Smooth muscle cell of trachea (primary cell): ENCODE measurements at places on chromosomes 12 and 14. TPM values are rescaled to one million over a fixed set of nuclear protein-coding genes. Genes with fewer than 3 reads are reported as not detected.

Gene PTPRO
- 1.2 and 2.3 TPM in 2 replicates for total RNA-seq

Gene KCNC2
- total RNA-seq, result not detected in 2 replicates

Gene RGS6
- total RNA-seq, result not detected in 2 replicates

Gene ZFHX2
- total RNA-seq, result 0.15 and 0.66 TPM in 2 replicates

Gene TRIAP1
- 23.0 and 24.9 TPM in 2 replicates for total RNA-seq

Gene FAM181A
- not detected in 2 replicates for total RNA-seq

Gene SLC41A2
- 22.1 and 26.6 TPM in 2 replicates for total RNA-seq

Gene GRIP1
- 0.73 TPM in 1 of 2 replicates, not detected in the other for total RNA-seq

Gene SLC25A21
- 0.73 and 0.83 TPM in 2 replicates for total RNA-seq

Gene ACOT6
- not detected in 2 replicates for total RNA-seq

Gene EFS
- 1.7 and 4.8 TPM in 2 replicates for total RNA-seq

Gene RERG
- not detected in 2 replicates for total RNA-seq

Gene OTOGL
- under 0.01 and 0.29 TPM in 2 replicates for total RNA-seq

Gene TEDC1
- 2.8 and 9.3 TPM in 2 replicates for total RNA-seq

Gene SMCO2
- total RNA-seq, result 0.15 and 0.17 TPM in 2 replicates

Gene HPD
- total RNA-seq, result 0.66 and 1.3 TPM in 2 replicates

Gene PLEKHD1
- under 0.01 TPM in 2 replicates for total RNA-seq

Gene SERPINA12
- not detected in 2 replicates for total RNA-seq

Gene ANO2
- 0.44 TPM in 1 of 2 replicates, not detected in the other for total RNA-seq

Gene SLC7A8
- 14.7 and 24.8 TPM in 2 replicates for total RNA-seq

Gene ZNF891
- total RNA-seq, result 1.2 and 1.7 TPM in 2 replicates

Gene PLD4
- total RNA-seq, result under 0.01 TPM in 2 replicates

Gene CD63
- total RNA-seq, result 2,880 and 3,412 TPM in 2 replicates

Gene KRT80
- total RNA-seq, result 0.44 TPM in 1 of 2 replicates, not detected in the other

Gene SMOC1
- 0.17 and 1.7 TPM in 2 replicates for total RNA-seq

Gene PTGER2
- total RNA-seq, result 26.3 and 34.5 TPM in 2 replicates

Gene BCAT1
- total RNA-seq, result 217 and 250 TPM in 2 replicates

Gene MAP1LC3B2
- total RNA-seq, result 0.87 and 0.99 TPM in 2 replicates

Gene RARG
- total RNA-seq, result 56.9 and 70.1 TPM in 2 replicates

Gene INSM2
- total RNA-seq, result under 0.01 TPM in 1 of 2 replicates, not detected in the other

Gene DAO
- not detected in 2 replicates for total RNA-seq

Gene KRT2
- total RNA-seq, result not detected in 2 replicates

Gene CISTR
- not detected in 2 replicates for total RNA-seq

Gene COCH
- 0.33 and 0.58 TPM in 2 replicates for total RNA-seq

Gene VPS33A
- total RNA-seq, result 24.8 and 26.8 TPM in 2 replicates

Gene INTS13
- total RNA-seq, result 27.5 and 33.9 TPM in 2 replicates

Gene PRPH
- total RNA-seq, result 0.66 and 2.6 TPM in 2 replicates

Gene CCDC184
- total RNA-seq, result 0.15 and 0.33 TPM in 2 replicates

Gene BCL11B
- total RNA-seq, result under 0.01 TPM in 1 of 2 replicates, not detected in the other

Gene GPRC5D
- 0.15 TPM in 1 of 2 replicates, not detected in the other for total RNA-seq

Gene RASAL1
- not detected in 2 replicates for total RNA-seq

Gene CLEC1B
- not detected in 2 replicates for total RNA-seq

Gene SYCP3
- 0.17 TPM in 1 of 2 replicates, not detected in the other for total RNA-seq

Gene PITPNM2
- 16.3 and 16.5 TPM in 2 replicates for total RNA-seq

Gene LHX5
- total RNA-seq, result not detected in 2 replicates
